ENCODE measurements at places on chromosomes 16 and 17.

DNA sequence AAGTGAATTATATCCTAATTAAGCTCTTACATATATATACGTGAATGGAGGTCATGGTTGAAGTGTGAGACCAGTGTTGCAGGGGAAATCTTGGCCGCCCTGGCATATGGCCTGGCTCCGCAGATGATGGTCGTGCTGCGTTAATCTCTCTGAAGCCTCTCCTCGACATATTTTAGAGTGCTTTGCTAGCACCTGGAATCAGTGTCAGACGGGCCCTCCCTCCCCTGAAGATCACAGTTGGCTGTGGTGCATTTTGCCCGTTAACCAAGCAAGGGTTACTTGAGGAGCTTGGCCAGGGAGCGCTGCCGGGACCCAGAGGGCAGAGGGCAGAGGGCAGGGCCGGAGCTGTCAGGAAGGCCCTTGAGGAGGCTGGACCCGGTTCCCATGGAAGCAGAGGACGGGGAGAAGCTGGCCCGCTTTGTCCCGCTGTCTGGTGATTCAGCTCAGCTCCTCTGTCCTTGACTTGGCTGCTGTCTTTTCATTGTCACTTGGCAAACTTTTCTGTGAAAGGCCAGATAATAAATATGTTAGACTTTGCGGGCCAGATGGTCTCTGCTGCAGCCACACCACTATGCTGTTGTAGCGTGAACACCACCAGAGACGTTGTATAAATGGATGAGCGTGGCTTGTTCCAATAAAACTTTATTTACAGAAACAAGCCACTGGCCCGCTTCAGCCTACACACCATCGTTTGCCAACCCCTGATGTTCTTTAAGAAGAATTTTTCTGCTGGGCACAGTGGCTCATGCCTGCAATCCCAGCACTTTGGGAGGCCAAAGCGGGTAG is 32.3 kb downstream of the CIBAR2 start:
- DNase-seq, result no peak

GRCh38 chr17:6786618-6787017 is 10.6 kb downstream of the FBXO39 start:
- no peak for DNase-seq

GRCh38 chr17:58420827-58421226 is 3.5 kb upstream of the RNF43 start:
- no peak for DNase-seq

DNA sequence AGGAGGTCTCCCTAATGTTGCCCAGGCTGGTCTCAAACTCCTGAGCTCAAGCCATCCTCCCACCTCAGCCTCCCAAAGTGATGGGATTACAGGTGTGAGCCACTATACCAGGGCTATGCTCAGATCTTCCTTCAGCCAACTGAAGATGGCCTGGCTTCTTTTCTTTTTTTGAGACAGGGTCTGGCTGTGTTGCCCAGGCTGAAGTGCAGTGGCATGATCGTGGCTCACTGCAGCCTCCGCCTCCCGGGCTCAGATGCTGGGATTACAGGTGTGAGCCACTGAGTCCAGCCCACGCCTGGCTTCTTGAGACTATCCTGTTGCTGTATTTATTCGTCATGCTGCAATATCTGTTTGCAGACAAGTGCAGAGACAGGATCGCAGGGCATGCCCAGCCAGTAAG is 4.1 kb downstream of the SLC25A19 start:
- no peak for DNase-seq

GRCh38 chr16:31215287-31216162 is 1.4 kb downstream of the PYDC1 start:
- DNase-seq, result no peak
